HS-27A (cell line): ENCODE measurements at places on chromosomes 1 and 21.

- no peak for DNase-seq
Observed at GRCh38 chr1:80023358-80023757, 1016.8 kb upstream of the ADGRL4 start.

DNA sequence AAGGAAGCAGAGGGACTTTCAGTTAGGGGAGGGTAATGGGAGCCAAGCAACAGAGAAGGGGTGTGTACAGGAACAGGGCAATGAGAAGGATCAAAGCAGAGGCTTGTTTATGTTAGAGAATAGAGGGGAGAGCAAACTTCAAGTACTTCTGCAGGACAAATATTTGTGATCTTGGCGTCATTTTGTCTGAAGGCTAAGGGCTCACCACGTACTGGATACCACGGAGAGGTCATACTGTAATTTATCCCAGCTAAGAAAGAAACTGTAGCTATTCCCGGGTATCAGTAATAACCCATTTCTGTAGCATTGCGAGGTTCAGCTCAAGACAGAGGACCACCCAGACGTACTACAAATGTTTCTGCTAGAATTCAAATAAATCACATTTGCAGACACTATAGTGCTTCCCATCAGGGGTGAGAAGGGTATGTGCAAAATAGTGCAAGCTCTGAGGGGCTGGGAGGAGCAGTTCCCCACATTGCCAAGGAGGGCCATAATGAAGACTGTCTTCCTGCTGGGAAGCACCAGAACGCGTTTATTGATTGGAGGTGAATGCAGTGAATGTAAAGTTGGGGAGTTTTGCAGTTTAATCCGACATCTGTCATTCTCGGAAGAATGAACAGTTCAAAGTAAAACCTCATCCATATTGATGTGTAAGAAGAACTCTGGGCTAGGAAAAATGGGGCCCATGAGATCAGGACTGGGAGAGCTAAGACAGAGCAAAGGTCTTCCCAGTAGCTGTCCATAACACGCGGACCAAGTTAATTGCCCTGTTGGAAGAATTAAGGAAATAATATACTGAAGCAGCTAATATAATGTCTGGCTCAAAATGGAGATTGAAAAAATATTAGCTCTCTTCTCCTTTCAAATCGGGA, 136.9 kb downstream of the RWDD3 start:
- DNase-seq = no peak

DNA sequence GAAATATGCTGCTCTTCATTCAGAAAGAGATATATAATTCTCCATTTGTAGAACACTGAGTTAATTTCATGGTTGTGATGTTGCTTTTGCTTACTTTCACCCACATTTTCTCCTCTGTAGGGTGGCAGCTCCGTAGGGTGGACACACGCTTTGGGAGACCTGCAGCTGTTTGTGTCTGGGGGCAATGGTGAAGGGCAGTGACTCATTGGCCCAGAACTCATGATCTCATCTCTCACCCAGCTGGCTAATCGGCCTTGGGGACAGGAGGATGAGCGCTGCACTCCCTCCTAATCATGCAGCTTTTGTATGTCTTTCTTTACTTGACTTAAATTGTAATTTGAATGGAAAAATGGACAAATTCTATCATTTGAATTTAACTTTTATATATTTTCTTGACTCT, 9.6 kb downstream of the DISC1 start:
- DNase-seq = no peak

GRCh38 chr1:40309374-40310128, 7.5 kb downstream of the COL9A2 start:
- no peak for DNase-seq

GRCh38 chr1:81071072-81071858, 729.5 kb upstream of the ADGRL2 start:
- no peak for DNase-seq

DNA sequence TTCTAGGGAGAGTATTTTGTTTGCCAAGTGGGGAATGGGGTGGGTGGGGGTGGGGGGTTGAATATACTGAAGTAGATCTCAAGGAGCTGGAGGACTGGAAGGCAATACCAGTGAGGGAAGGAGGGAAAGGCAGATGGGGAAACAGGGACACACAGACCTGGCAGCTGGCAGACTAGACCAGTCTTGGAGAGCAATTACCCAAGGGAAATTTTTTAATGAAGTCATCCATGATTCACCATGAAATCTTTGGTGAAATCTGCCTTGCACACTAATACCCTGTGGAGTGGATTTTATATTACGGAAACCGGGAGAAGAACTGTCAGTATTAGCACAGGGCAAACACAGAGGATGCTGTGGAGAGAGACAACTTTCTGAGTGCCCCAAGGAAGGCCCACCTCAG, 29.7 kb upstream of the MARK1 start:
- no peak for DNase-seq

- DNase-seq = no peak
Observed at GRCh38 chr1:243264717-243265116, 8.9 kb downstream of the SDCCAG8 start.

DNA sequence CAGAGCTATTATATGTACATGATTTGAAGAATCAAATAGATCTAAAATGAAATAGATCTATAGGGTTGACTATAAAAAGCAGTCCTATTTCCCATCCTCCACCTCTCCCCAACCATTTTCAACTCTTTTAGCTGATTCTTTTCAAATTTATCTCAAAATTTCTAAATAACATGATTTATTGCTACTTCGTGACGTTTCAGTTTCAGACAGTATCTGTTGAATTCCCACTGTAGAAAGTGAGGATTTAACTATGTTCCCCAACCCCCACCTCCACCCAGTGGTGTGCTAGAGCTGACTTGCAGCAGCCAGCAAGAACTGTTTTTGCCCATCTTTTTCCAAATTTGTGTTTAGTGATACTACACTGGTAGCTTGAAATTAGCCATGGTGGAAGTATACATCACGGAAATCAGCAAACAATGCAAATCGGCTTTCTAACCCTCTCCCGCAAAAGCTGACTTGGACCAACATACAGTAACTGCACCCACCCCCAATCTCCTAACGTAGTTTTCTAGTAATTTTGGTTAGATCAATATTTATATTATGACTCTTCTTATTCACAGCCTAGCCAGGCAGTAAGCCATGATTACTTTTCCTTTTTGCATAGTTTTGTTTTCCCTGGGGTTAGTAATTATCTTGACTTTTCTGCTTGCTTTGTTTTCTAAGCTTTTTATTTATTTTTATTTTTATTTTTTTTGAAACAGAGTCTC, 10.9 kb downstream of the SEMA4A start:
- no peak for DNase-seq

GRCh38 chr1:77976433-77977076, 2.3 kb downstream of the FUBP1 start:
- no peak for DNase-seq

DNA sequence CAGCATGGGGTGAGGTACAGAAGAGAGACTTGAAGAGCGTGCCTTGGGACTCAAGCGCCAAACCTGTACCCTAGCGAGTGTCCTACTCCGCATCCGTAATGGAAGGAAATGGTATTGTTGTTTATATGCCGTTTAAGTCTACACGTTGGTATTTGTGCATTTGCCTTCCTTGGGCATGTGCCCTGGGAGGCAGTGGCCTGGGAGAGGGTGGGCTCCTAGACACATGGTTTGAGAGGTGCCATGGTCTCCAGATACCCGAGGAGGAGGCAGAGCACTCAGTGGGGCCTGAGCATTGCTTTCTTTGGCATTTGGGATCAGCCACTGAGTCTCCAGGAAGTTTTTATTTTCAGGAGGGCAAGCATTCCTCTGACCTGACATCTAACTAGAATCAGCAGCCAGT, 6.5 kb downstream of the ZNF672 start:
- DNase-seq = no peak

DNA sequence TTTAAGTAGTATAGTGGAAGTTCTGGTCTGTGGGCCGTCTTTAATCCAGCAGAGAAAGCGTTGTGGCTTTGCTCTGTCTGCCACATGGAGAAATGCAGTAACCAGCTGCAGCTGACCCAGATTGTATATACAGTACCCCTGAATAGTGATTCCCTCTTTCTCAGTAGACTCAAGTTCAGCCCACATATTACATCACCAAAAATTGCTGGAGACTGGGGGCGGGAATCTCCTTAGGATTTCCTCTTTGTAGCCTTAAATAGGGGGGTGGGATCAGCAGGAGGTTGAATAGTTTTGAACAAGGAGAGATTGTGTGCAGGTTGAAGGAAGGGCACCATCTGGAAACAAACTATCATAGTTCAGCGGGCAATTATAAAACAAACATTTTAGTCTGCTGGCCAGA, at the start of gene ANGPTL1:
Gene ANGPTL1, minus strand, starts transcription at position 134 of the 400 bp plus-strand sequence. CDS start 5,301 bp downstream, outside the sequence.
- no peak for DNase-seq

GRCh38 chr1:114154963-114155322, 1.3 kb upstream of the SYT6 start:
- DNase-seq = no peak

DNA sequence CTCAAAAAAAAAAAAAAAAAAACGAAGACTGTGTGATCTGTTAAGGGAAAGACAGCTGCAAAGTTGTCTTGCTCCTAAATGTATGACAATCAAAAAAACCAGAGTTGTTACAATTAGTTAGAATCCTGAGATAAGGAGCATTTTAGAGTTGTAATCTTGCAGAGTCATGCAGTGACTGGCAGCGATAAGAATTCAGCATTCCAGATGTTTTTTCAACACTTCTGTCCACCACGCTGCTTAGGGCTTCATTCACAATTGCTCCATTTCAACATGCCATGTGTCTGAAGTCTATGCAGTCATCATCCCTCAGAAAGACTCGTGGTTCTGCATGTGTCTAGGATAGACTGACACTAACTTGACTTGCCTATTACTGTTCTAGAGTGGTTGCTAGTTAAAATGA, 102.4 kb upstream of the BACE2 start:
- DNase-seq = no peak

GRCh38 chr1:169727307-169727706, 6.6 kb downstream of the SELE start:
- no peak for DNase-seq

DNA sequence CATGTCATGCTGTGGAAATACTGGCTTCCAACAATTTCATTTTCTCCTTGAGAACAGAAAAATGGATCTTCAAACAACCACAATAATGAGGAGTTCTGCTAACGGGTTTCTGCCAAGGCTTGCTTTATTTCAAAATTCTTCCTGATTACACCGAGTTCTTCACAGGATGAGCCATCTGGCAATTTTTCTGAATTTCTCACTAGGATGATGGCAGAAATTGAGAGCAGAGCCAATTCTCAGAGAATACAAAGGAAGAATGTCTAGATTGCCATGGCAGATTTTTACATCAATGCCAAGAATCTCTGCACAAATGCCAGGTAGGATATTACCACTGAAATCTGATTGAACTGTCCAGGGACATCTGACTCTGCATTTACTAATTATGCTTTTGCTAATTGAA, 619.0 kb upstream of the CHRM3 start:
- no peak for DNase-seq

- DNase-seq = no peak
Observed at GRCh38 chr1:93685918-93686317, 4.3 kb upstream of the BCAR3 start.

- no peak for DNase-seq
Observed at GRCh38 chr1:23244256-23244761, 27.0 kb upstream of the HTR1D start.
